ENCODE measurements at places on chromosomes 11 and 22.

GRCh38 chr22:40051322-40051721, 56.6 kb downstream of the FAM83F start:
- DNase-seq: no peak

- no peak for DNase-seq
Measured at GRCh38 chr11:118148240-118148639, 4.4 kb downstream of the SCN4B start.

DNA sequence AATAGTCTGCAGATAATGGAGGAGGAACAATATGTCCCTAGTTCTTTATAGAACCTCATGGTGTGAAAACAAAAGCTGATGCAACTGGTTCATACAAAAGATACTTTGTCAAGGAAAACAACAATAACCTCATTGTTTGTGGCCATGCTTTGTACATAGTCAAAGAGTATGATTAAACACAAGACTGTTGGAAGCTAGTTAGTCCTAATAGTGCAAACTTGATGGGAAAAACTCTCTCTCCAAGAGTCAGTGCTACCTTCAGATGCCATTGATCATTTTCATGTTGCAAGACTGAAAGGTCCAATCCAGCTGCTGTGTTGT, 20.1 kb upstream of the PLAAT2 start:
- no peak for DNase-seq

DNA sequence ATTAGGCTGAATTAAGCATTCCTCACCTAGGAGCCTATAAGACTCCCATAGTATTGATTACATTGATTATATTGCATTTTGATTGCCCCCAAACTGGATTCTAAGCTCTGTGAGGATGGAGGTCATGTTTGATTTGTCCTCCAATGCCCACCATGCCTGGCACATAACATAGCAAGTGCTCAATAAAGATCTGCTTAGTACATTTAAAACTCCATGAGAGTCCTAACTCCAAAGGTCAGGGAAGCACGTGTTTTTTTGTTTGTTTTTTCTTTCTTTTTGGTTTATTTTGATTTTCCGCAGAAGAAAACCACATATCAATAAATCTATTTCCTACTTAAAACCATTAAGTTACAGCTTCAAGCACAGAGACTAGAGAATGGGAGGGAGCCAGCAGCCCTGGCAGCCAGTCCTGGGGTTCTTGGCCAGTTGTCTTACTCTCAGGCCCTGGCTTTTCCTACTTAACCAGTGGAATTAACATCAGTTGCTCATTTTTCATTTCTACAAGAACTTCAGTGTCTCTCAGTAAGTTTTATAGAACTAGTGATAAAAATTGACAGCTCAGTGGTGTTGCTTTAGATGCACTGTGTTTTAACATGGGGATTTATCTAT, 429.9 kb upstream of the CCDC90B start:
- no peak for DNase-seq

- DNase-seq: no peak
Measured at GRCh38 chr11:12084256-12084655, 26.1 kb upstream of the MICAL2 start.

DNA sequence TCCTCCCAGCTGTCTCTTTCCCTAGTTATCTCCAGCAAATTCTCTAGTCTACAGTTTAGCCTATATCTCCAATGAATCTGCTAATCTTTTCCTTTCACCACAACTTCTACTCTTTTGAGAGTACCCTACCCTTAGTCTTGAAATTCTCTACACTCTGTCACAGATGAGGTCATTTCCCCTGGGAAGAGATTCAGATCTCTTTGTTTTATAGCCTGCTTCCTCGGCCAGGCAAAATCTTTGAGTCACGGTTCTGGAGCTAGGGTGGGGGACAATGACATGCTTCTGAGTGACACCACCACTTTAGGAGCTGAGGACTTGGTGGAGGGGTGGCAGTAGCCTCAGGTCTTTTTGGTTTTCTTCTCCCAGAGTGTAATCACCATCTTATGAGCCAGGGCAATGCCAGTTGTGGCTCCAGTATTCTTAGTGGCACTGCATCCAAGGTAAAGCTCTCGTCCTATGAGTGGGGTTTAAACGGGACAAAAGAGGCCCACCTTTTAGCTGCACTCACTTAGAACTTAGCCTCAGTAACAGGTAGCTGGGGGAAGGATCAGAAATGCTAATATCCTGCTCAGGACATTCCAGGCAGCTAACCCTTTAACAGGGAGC, 98.5 kb upstream of the RRM1 start:
- no peak for DNase-seq

- DNase-seq: no peak
Measured at GRCh38 chr11:113148076-113148475, 166.3 kb upstream of the TTC12 start.

- no peak for DNase-seq
Measured at GRCh38 chr11:8222820-8223512, 40.7 kb downstream of the LMO1 start.
